ENCODE measurements at places on chromosomes 2 and 18. TPM values are rescaled to one million over a fixed set of nuclear protein-coding genes. Genes with fewer than 3 reads are reported as not detected.

The ATOH8 gene
- total RNA-seq = 18.5 TPM

The FSHR gene
- not detected for total RNA-seq

DNA sequence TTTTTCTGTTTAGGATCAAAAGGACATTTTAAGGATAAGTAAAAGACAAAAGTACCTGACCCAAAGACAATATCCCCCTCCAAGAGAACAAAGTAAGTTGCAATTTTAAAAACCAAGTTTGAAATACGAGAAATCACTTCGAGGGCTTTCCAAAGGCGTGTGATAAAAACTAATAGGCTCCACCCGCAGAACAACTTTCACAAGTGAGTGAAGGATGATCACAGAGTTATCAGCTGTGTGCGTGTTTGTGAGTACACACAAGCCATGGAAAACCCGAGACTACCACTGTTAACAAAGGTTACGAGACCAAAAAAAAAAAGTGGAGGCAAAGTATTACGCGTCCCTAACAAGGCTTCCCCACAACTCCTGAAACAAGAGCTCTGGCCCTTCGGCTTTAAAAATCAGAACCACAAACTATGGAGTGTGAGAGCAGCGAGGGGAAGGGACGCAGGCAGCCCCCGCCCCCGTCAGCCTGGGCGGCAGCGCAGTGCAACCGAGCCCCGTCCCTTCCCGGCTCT is 719 bp downstream of the SMAD2 start:
- no peak for DNase-seq
- no peaks in the 10 kb centered on the region for H3K36me3 ChIP-seq
- H3K27me3 ChIP-seq = no peaks in the 10 kb centered on the region
- peaks cover 35% of the 10 kb centered on the region for H3K4me1 ChIP-seq

DNA sequence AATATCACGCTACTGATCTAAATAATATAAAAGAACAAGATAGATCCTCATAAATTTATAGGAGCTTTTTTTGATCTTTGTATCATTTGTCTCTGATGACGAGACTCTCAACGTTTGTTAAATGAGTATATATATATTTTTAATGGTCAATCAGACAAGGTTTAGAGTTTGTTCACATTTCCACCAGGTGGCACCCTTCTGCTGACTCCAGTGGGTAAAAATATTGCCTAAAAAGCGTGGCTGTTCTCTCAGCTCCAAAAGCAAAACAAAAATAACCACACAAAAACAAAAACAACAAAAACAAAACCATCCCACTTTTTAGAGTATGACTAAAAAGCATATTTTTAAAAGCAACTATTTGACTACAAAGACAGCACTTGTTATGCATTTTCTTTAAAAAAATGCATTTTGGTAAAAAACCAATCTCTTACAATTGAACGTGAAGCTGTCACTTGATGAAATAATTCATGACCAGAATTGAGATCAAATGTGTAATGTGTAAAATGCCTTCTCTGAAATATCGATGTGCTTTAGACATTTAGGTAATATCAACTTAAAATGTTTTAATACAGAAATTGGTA is 723.2 kb downstream of the DPP10 start:
- no peaks in the 10 kb centered on the region for H3K36me3 ChIP-seq
- no peak overlapping the region for H3K27ac ChIP-seq
- H3K27me3 ChIP-seq = peaks cover 13% of the 10 kb centered on the region
- H3K4me3 ChIP-seq = no peak overlapping the region

- H3K36me3 ChIP-seq = no peaks in the 10 kb centered on the region
- no peak overlapping the region for H3K27ac ChIP-seq
- no peak overlapping the region for H3K4me3 ChIP-seq
- no peaks in the 10 kb centered on the region for H3K4me1 ChIP-seq
Observed at GRCh38 chr18:39051013-39051412, 1485.4 kb upstream of the CELF4 start.

DNA sequence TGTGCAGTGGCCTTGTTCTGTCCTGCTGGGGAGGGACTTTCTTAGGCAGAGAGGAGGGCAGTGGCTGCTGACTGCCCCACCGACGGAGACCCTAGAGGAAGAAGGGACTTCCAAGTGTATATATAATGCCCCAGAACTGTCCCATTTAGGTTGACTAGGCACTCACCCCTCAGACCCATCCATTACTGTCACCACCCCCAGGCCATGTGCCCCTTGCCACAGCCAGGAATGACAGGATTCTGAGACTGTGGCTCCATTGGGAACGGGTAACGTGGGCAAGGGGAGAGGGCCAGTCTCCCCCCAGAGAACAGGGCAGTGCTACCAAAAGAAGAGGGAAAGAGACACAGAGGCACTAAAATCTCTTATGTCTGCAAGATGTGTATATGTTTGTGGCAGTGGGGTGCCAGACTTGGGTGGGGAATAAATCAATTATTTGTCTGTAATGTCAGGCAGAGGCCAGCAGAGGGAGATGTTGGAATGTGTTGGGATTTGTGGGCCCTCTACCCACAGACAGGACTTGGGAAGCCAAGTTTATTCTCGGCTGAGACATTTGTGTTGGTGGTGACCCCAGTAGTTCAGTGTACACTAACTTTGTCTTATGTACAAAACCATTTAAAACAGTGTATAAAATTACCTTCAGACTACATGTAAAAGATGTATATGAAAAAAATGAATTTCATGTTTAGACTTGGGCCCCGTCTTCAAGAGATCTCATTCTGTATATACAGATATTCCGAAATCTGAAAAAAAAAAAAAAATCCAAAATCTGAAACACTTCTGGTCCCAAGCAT is 24.0 kb upstream of the TMEM37 start:
- no peaks in the 10 kb centered on the region for H3K36me3 ChIP-seq
- H3K4me1 ChIP-seq = no peaks in the 10 kb centered on the region
- peaks cover 4% of the 10 kb centered on the region for H3K27me3 ChIP-seq

DNA sequence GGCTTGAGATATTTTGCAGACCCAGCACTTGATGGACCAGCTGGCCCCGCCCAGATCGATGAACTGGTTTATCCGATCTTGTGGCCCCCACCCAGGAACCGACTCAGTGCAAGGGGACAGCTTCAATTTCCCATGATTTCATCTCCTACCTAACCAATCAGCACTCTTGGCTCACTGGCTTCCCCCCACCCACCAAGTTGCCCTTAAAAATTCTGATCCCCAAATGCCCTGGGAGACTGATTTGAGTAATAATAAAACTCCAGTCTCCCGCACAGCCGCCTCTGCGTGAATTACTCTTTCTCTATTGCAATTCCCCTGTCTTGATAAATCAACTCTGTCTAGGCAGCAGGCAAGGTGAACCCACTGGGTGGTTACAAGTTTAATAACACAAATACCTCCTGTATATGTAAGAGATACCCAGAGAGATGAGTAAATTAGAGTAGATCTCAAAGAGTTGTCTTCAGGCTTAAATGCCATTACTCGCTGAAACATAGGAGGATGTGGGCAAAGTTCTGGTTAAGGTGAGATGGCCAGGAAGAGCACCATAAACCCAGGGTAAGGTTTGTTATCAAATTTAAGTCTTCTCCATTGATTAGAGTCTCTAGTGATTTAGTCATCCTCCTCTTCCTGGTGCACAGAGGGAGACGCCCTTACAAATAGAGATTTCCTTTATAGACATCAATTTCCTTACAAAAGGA is 222.8 kb downstream of the ARL4C start:
- H3K4me1 ChIP-seq = no peaks in the 10 kb centered on the region
- peaks cover 3% of the 10 kb centered on the region for H3K27me3 ChIP-seq
- H3K4me3 ChIP-seq = no peak overlapping the region
- DNase-seq = no peak
- no peak overlapping the region for H3K27ac ChIP-seq

DNA sequence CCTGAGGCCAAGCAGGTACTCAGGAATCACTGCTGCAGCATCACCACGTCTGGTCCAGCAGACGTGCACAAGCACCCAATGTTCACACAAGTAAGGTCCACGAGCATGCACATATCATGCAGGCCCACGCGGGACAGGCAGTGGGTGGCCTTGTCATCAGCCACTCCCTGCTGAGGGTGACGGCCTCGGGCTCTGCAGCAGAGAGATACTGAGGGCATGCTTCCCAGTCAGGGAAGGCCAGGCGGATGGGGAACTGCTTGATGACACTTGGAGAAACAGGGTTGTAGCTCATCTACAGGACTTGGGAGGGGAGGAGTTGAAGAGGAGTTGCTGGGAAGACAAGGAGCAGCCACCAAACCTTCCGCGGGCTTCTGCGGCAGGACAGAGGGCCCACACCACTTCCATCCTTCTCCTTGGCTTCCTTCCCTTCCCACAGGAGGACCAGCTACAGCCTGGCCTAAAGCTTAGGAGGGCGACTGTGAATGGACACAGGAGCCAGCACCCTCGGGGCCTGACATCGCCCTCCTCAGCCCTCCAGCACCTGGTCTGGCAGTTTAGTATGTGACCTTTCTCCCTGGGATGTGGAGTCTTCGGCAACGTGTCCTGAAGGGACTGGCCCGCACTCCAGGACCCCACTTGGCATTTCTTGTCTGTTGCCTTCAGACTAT is 15.2 kb downstream of the MFSD2B start:
- no peak overlapping the region for H3K27ac ChIP-seq
- DNase-seq = no peak

DNA sequence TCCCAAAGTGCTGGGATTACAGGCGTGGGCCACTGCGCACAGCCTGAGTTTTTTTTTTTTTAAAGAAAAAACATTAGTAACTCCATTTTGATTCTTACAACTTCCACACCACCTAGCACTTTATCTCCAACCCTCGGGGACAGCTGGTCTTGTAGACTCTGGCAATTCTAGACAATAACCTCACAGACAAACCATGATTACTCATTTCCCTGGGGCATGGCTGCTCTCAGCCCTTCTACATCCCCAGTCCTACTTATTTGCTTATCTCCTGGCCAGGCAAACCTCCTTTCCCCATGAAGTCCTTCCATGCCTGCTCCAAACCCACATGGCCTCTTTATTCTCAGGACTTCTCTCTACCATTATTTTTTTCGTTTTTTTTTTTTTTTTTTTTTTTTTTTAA is 91.1 kb downstream of the ACTR3 start:
- H3K27ac ChIP-seq = no peak overlapping the region
- H3K27me3 ChIP-seq = no peaks in the 10 kb centered on the region
- no peaks in the 10 kb centered on the region for H3K4me1 ChIP-seq
- H3K4me3 ChIP-seq = no peak overlapping the region
- no peaks in the 10 kb centered on the region for H3K36me3 ChIP-seq
- no peak for DNase-seq

GRCh38 chr2:43507137-43507536 is 88.7 kb downstream of the THADA start:
- H3K4me3 ChIP-seq = no peak overlapping the region
- no peaks in the 10 kb centered on the region for H3K27me3 ChIP-seq
- no peaks in the 10 kb centered on the region for H3K36me3 ChIP-seq
- no peak for DNase-seq

DNA sequence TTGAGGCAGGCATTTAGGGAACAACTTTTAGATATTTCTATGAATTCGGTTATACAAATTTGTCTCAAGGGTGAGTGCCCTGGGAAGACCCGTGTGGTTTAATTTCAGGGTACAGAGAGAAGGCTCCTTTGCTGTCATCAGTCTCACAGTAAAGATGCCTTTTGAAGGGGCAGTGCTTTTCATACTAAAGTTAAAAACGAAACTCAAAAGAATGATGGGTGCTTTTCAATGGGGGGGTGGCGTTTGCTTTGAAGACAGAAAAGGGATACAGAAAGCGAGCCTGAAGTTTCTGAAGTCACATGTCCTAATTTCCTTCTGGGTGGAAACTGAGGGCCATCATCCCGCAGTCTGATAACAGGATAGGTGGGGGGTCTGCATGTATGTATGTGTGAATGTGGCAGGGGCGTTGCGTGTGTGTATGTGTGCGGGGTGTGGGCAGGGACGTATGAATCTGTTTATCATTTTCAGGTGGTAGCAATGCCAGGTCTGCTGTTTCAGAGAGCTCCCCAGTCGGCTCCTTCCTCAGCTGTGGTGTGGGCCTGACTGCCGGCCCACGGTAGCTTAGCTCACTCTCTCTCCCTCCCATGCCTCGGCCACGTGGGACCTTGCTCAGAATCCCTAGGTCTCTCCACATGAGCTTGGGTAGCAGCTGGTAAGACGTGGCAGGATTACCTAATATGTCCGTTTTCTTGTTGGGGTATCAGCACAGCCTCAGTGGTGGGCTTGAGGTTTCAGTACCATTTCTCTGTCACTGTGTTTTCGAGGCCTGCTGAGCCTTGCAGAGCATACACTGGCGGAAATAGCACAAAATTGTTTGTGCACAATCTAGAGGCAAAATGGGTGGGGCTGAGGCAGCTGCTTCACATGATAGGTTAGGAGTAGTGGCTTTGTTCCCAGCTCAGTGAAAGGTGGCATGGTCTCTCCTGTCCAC is 32.7 kb downstream of the ARHGAP25 start:
- H3K4me3 ChIP-seq = no peak overlapping the region
- H3K36me3 ChIP-seq = no peaks in the 10 kb centered on the region
- DNase-seq = no peak
- no peaks in the 10 kb centered on the region for H3K27me3 ChIP-seq

GRCh38 chr2:26576565-26577441 is 64.4 kb downstream of the CIB4 start:
- H3K27me3 ChIP-seq = no peaks in the 10 kb centered on the region
- H3K36me3 ChIP-seq = no peaks in the 10 kb centered on the region
- no peak overlapping the region for H3K4me3 ChIP-seq
- H3K27ac ChIP-seq = no peak overlapping the region

The CLEC4F gene
- 0.55 TPM for total RNA-seq

DNA sequence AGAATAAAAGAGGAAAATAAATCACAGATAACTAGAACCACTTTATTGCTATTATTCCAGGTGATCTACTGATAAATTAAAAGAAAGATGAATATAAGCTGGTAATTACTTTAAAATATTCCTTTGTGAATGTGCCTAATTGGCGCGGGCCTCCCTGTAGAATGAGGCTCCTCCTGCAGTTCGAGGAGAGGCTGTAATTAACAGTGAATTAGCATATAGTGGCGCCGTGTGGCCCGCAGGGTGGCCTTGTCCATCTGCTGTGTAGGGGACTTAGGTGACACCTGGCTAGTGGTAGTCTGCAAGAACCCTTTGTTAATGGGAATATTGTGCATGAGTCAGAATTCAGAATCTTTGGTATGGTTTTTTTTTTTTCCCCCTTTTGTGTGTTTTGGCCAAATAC is 119.8 kb downstream of the AGAP1 start:
- H3K4me1 ChIP-seq = peaks cover 19% of the 10 kb centered on the region
- no peak overlapping the region for H3K4me3 ChIP-seq
- H3K36me3 ChIP-seq = no peaks in the 10 kb centered on the region
- H3K27ac ChIP-seq = no peak overlapping the region
- DNase-seq = no peak
- no peaks in the 10 kb centered on the region for H3K27me3 ChIP-seq

The MYO5B gene
- total RNA-seq = 0.36 TPM

DNA sequence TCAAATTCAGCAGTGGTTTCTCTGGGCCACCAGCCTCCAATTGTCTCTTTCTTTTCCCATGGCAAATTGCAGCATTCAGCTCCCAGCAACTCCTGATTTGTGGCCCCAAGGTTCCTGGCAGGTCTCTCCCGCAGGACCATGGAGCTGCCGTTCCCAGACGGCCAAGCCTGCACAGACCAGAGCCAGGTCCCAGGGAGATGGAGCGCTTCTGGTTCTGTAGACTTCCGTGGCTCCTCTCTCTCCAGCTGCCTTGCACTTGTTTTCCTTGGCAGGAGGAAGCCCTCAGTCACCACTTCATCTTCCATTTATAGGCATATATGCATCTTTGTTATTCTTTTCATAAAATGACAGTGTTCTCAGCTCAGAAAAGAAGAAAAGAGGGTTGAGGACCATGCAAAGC is 21.7 kb downstream of the TNP1 start:
- no peaks in the 10 kb centered on the region for H3K27me3 ChIP-seq
- no peak overlapping the region for H3K4me3 ChIP-seq
- peaks cover 15% of the 10 kb centered on the region for H3K4me1 ChIP-seq
- no peak for DNase-seq
- peak overlapping the region; percentile 3 for H3K27ac ChIP-seq

All from sigmoid colon (tissue), 7 donors.